ENCODE measurements at places on chromosomes 1 and 21.
A peak's percentile ranks its signal among the peaks of the same experiment; 100 is the strongest.

GRCh38 chr1:232704256-232704655 lies 74.3 kb upstream of the SIPA1L2 start:
- no peak for DNase-seq

GRCh38 chr1:232962761-232963745 lies 12.6 kb downstream of the NTPCR start:
- DNase-seq, result no peak

DNA sequence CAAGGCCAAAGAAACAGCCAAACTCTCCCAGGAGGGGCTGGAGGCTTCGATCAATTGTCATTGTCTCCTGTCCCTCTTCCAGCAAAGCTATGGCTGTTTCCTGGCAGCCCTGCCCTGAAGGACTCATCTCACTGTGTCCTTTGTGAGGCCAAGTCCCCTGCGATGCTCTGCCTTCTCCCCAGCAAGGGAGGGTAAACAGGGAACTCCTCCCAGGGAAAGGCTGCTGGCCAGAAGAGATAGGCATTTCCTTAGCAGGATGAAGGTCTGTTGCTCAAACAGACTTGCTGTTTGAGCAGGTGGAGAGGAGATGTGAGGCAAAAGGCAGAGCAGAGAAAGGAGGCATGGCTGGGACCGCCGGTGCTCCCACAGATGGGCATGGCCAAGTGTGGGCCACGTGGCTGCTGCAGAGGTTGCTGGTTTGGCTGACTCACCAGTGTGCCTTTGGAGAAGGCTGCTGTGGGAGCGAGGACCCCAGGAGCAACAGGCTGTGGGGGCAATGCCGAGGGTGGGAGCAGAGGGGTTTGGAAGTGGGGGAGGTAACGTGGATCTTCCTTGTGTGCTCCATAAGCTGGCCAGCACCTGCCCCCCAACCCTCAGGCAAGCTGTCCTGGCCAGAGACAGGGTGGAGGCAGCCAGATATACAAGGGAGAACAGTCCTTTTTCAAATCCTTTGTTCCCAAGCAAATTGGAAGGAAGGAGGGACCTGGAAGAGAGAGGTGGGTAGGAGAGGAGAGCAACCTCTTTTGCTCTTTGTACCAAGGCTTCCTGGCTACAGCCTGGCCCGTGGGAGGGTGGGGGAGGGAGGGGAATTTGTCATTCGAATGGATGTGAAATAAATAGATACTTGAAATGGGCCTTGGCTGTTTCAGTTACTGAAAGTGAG lies 449.8 kb downstream of the SIPA1L2 start:
- DNase-seq, result no peak

DNA sequence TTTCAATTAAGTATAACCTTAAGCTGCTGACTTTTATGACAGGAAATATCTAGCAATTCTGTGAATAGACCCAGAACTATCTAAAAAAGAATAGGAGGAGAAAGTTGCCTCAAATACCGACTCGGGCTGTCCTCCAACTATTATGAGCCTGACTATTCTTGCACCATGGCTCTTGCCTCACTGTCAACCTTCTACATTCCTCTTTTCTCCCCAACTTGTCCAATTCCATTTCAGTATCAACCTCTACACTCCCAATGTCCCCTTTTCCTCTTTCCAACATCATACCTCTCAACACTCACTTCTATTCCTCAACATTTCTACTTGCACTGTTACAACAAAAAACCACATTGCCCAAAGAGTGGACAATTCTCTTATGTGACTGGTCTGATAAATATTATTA lies 2.3 kb downstream of the ZZZ3 start:
- no peak for DNase-seq

DNA sequence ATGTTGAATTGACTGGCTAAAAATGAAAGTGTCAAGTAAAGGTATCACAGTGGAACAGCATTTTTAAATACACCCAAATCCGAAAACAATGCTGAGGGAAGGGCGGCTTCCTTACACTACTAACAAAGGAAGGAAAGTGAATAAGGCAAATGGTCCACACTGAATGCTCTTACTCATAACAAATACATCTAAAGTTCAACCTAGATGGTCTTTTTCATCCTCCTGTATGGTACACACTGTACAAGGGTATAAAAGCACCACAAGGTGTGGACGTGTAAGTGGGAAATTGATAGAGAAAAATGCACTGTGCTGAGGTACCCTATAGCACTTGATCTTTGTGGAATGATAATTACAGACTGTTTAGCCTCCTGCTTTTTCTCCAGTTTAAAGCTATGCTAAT lies 7.1 kb upstream of the PALMD start:
- DNase-seq, result no peak

GRCh38 chr1:65948609-65949229 lies 156.0 kb downstream of the PDE4B start:
- no peak for DNase-seq

DNA sequence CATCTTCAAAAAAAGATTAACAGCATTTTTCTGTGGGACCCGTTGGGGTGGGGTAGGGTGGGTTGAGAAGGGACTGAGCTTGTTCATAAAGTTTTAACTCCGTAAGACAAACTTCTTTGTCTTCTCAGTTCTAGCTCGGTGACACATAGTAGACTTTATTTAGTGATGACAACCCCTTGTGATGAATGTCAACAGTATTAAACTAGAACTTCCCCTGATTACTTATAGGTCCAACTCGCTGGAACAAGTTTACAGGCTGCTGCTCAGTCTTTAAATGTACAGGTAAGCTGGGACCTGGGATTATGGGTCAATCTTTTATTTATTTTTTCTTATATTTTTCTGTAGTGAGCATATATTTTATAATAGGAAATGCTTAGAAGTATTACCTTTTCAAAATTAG lies 148.4 kb downstream of the CD247 start:
- no peak for DNase-seq

DNA sequence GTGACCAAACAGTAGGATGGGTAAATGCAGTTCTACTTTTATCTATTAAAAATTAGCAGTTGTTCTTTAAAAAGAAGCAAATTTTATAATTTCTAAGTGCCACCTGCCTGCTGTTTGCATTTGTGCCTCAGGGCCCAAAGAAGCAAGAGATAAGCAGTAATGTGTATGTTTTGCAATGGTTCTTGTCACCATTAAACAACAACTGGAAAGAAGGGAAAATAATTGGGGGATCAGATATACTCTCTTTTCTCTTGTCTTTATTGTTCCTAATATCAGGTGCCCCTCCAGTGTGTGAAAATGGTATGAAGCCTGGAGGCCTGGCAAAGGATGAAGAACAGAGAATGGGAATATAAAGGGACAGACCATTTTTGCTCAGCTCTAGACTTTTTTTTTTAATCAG lies 9.6 kb downstream of the B3GALT2 start:
- no peak for DNase-seq

- DNase-seq, result peak; percentile 84
Observed at GRCh38 chr21:31098576-31099005, 60.3 kb upstream of the KRTAP19-8 start.

- DNase-seq, result no peak
Observed at GRCh38 chr1:74199504-74199903, 1.5 kb downstream of the FPGT start.

DNA sequence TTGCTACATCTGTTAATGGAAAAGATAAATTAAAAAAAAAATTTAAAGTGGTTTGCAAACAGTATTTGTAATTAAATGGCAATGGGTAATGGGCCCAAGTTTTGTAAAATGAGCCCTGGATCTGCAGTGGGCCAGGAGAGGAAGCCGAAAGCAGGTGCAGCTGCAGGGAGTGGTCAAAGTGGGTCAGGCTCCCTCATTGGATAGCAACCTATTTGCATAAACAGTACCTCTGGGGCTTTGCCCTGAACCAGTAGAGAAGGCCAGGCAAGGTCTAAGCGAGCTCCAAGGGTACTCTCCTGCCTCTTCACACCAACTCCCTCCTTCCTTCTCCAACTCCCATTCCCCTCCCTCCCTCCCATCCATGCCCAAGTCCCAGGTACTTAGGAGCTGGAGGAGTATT lies 138.9 kb downstream of the HMGB4 start:
- DNase-seq, result no peak

GRCh38 chr1:41745022-41745421 lies 173.7 kb downstream of the HIVEP3 start:
- no peak for DNase-seq

- no peak for DNase-seq
Observed at GRCh38 chr1:158552296-158552695, 1.9 kb downstream of the OR6Y1 start.

DNA sequence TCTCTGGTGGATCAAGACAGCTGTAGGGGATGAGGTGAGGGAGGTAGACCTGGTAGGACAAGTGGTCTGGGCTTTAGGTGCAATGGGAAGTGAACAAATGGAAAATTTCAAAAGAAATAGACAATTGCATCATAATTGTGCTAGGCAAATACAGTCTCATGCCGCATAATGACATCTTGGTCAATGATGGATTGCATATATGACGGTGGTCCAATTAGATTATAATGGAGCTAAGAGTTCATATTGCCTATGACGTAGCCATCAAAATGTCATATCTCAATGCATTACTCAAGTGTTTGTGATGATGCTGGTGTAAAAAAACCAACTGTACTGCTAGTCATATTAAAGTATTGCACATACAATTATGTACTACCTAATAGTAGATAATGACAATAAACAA lies 19.0 kb downstream of the KCNK2 start:
- no peak for DNase-seq

DNA sequence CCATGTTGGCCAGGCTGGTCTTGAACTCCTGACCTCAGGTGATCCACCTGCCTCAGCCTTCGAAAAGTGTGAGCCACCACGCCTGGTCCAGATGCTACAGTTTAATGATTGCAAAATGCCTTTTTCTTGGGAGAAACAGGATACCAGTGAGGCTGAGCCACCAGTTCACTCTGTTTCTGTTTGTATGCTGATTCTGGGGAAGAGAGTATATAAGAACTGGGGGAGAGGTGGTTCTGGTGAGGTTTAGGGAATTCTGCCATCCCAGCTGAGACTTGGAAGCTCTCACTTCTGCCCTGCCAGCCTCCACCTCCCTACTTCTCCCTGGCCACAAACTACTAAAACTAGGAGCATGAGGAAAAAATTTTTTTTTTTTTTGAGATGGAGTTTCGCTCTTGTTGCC lies 8.1 kb upstream of the PMF1 start:
- DNase-seq, result no peak

GRCh38 chr1:111819566-111820263 lies 64.0 kb downstream of the DDX20 start:
- DNase-seq, result no peak

DNA sequence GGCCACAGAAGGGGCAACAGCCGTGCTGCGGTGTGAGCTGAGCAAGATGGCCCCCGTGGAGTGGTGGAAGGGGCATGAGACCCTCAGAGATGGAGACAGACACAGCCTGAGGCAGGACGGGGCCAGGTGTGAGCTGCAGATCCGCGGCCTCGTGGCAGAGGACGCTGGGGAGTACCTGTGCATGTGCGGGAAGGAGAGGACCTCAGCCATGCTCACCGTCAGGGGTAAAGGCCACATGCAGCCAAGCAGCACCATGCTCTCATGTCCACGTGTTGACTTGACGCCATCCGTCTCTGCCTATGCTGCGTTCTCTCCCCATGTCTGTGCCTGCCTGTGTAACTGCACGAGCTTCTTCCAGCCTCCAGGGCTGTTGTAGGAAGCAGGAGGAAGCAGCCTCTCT lies 85.5 kb downstream of the OBSCN start:
- DNase-seq, result no peak

DNA sequence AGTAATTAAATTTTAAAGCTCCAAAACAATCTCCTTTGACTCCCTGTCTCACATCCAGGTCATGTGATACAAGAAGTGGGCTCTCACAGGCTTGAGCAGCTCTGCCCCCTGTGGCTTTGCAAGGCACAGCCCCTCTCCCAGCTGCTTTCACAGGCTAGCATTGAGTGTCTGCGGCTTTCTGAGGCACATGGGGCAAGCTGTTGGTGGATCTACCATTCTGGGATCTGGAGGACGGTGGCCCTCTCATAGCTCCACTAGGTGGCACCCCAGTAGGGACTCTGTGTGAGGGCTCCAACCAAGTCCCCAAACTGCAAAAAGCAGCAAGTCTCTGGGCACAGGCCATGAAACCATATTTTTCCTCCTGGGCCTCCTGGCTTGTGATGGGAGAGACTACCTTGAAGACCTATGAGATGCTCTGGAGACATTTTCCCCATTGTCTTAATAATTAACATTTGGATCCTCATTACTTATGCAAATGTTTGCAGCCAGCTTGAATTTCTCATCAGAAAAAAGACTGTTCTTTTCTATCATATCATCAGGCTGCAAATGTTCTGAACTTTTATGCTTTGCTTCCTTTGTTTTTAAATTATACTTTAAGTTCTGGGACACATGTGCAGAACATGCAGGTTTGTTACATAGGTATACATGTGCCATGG lies 554.1 kb upstream of the OLFM3 start:
- DNase-seq, result peak; percentile 12

GRCh38 chr1:151851886-151852285 lies 1.6 kb downstream of the THEM5 start:
- DNase-seq, result no peak

GRCh38 chr1:44303532-44303931 lies 51.5 kb downstream of the ERI3 start:
- DNase-seq, result no peak

- no peak for DNase-seq
Observed at GRCh38 chr1:230572121-230573105, 69.9 kb upstream of the COG2 start.

DNA sequence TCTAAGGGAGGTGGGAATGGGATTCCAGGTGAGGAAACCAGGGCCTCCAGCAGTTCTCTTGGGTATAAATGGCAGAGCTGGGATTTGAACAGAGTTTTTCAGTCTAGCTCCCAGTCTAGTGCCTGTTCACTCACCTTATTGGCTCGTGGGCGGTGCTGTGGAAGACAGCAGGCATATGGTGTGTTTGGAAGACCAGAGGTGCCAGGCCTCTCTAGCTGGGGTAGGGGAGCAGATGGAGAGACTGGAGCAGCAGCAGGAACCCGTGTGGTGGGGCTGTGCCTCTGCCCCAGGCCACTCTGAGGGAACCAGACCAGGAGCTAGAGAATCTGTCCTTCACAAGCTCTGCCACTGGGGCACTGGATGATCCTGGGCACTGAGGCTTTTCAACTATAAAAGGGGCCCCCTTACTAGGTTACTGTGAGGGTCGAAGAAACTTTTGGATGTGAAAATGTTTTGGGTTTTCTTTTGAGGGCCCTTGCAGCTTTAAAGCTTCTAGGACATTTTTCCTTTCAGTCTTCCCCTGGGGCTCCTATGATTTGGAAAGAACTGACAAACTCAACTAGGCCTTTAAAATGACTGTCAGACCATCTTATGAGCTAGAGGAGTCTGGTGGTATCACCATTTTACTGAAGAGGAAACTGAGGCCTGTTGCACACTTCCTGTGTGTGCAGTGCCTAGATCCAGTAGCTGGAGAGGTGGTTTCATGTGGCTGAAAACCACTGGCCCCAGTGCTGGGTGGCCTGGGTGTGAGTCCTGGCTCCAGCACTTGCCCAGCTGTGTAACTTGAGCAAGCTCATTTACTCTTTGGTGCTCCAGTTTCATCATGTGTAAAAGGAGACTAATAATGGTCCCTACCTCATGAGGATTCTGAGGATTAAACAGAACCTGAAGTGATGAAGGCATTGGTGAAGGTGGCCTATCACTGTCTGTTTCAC lies 6.1 kb downstream of the DMRTB1 start:
- no peak for DNase-seq

Data from glutamatergic neuron (in vitro differentiated cells).